Stimulated activated naive CD8-positive, alpha-beta T cell treated with anti-CD3 and anti-CD28 coated beads, Interleukin-15, amount 100 ng/mL, for 72 hours (primary cell): ENCODE measurements at places on chromosomes 7 and 10.

DNA sequence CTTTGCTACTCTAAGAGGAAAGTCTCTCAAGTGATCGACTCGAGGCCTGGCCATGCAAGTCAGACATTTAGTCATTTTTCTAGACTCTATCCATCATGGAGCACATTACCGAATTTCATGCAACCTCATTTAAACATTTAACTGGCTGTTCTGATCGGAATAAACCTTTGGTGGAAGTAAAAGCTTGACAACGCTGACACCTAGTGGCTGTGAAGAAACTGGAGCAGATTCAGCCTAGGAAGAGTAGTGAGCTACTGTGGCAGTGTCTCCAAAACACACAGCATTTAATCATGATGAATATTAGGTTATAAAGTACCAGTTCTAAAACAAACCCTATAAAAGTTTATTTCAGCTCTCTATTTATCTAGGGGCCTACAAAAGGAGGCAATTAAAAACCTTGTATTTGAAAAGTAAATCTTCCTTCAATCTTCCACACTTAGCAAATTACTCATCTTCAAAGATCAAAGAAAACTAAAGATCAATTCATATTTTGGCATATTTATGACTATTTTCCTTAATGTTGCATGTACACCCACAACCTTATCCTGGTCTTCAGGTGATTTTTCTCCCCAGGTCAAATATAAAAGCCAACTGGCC, 175.0 kb downstream of the CTNNA3 start:
- DNase-seq: peak; percentile 23

- no peak for DNase-seq
These were observed 43.3 kb upstream of the NRF1 start for GRCh38 chr7:129568240-129568639.

DNA sequence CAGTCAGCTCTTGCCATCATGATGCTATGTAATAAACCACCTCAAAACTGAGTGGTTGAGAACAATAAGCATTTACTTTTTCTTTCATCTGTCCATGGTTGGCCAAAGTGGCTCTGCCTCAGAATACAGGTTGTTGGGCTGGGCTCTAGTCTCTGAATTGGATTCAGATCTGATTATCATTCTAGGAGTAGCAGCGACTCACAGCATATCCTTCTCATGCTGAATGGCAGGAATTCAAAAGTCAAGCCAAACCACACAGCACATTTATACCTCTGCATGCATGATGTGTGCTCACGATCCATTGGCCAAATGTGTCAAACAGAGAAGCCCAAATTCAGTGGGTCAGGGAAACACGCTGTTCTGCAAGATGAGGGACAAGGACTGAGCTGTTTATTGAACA, 13.6 kb upstream of the GALNT11 start:
- DNase-seq: no peak

DNA sequence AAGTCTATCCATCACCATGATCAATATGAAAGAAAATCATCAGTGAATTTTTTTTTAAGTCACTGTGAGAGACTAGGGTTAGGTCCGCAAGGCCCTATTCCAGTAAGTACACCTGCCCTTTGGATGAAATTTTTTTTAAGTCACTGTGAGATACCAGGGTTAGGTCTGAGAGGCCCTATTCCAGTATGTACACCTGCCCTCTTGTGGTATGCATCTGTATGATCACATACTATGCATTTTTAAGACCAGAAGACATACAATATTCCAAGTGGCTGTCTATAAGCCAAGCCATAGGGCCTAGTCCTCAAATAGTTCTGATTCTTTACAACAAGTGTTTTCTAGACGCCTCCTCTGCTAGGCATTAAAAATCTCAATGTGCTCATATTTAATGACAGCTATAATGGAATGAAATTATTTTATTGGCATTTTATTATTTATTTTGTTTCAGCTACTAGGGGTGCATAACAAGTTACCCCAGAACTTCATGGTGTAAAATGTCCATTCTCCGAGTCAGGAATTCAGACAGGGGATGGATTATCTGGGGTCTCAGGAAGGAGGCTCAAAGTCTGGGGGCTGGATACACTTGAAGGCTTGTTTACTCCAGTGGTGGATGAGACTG, 53.1 kb downstream of the TEX36 start:
- no peak for DNase-seq

DNA sequence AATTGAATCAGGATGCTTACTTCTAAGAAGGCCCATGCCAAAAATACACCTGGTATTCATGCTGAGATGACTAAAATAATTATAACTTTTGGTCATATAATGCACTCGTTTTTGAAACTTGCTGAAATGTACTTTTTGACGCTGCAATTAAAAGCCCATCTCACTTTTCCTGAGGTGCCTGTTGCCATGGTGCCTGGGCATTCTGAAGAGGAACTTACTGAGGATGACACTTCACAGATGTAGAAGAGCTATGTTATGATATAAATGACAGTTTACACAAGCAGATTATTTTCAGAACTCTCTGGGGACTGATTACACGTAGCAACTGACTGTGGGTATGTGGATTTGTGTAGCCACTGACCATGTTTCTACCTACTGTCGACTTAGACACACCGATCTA, 182.4 kb downstream of the TPK1 start:
- no peak for DNase-seq

DNA sequence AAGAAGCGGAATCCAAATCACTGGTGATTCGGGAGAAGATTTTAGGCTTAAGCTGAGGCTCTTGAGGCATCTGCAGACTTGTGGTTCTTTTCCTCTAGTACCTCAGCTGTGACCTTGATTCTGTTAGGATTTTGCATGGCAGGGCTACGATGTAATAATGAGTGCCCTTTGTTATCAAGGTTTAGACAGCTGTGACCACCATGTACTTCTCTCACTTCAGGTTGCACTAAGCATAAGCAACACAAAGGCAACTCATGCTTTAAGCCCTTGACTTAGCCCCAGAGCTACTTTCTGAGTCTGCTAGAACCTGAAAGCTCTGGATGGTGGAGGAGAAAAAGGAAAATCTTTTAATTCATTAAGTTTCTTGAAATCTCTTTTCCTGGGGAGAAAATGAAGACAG, 1052.3 kb upstream of the PHF14 start:
- no peak for DNase-seq

GRCh38 chr10:5862360-5862961, 27.2 kb downstream of the ANKRD16 start:
- no peak for DNase-seq

GRCh38 chr7:117157241-117158209, 165.3 kb downstream of the WNT2 start:
- DNase-seq: no peak

DNA sequence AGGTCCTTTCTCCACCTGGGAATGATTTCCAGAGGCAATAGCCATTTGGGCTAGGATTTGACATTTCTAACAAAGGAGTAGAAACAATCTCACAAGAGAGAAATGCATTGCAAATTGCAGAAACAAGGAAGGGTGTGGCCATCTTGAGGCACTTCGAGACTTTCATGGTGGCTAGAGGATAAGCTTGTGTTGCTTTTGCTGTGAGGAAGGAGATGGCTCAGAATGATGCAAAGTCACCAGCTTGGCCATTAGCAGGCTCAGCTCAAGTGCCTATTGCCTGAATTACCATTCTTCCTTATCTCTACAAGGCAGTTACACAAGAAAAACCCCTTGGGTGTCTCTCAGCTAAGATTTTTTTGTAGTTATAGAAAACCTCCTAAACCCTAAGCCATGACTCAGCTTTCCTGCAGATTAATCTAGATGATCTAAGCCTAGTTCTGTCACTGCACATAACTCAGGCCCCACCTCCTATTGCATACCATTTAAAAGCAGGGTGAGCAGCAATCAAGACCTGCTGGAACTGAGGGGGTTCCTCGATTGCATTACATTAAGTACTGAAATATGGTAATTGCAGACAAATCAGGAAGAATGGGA, 683.1 kb downstream of the NRG3 start:
- no peak for DNase-seq

DNA sequence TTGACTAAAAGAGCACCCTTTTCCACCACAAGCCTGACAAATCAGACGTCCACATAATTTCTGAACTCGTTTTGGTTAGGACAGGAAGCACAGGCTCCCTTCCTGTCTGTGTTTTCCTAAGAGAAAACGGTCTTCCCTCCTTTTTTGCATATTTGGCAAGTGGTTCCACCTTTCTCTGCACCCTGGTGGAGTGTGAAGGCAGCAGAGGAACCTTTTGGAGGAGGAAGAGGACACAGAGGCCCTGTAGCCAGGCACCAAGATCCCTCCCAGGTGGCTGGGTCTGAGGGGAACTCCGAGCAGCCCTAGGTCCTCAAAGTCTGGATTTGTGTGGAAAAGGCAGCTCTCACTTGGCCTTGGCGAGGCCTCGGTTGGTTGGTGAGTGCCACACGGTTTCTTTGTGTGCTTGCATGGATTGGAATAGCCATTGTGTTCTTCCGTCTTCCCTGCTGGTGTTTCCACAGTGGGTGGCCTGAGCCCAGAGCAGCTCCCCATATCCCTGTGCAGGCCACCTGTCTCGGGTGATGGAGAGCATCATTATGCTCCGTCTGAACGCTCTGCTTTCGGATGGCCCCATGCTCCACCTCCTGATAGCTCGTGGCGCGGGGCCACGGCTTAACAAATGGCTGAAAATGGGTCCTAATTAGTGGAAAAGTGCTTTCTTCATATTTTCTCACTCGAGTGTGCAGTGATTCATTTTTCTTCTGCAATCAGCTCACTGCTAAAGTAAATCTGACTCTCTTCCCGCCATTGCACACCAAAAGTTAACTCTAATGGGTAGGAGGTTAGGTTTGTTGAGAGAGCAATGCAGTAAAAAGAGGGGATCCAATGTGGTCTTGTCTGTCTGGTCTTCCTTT, 4.2 kb downstream of the IKZF1 start:
- DNase-seq: peak; percentile 61

DNA sequence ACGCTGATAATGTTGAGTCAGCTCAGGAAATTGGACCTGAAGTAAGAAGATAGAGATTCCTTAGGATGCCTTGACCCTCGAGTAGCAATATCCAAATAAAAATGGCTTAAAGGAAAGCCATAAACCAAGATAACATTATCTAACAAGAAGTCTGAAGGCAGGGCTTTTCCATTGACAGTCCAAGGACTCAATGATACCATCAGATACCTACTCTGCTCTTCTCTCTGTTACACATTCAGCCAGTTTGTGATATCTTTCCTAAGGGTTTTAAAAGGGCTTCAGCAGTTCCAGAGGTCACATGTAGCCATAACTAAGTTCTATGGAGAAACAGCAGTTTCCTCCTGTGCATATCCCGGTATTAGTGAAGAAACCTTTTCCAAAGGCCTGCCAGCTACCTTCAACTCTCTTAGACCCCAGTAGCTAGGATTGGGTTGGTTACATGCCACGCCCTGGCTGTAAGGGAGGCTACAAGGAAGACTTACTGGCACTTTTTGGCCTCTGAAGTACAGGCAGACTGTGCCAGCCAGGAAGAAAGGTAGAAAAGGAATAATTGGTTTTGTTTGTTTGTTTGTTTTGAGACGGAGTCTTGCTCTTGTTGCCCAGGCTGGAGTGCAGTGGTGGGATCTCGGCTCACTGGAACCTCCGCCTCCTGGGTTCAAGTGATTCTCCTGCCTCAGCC, 10.6 kb downstream of the SHLD2 start:
- DNase-seq: no peak

DNA sequence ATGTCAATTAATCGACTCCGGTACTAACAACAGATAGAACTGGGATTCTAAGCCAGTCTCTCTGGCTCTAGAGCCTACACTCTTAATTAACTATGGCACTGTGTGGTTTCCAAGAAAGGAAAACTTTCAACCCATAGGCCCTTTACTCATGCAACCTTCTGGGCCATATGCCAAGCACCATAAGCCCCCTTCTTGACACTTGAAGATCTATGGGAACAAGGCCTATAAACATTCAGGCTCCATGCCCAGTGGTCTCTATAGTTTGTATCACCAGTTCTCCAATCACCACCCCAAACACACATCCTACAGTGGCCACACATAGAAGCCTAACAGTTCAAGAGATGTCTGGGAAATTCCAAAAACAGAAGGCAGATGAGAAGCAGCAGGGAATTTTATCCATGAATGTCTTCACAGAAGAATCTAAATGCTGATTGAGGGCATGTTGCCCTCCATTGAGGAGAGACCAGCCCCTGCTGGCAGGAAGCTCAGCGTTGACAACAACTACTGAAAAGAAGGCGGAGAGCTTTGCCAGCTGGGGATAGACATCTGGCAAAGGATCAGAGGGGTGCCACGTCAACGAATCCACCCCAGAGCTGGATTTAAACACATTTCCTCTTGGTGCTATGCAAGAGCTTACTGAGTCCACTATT, 64.4 kb downstream of the GRM3 start:
- no peak for DNase-seq

GRCh38 chr7:91358303-91358702, 94.1 kb downstream of the FZD1 start:
- no peak for DNase-seq
